GM06990 (cell line): ENCODE measurements at places on chromosomes 11 and 22.

DNA sequence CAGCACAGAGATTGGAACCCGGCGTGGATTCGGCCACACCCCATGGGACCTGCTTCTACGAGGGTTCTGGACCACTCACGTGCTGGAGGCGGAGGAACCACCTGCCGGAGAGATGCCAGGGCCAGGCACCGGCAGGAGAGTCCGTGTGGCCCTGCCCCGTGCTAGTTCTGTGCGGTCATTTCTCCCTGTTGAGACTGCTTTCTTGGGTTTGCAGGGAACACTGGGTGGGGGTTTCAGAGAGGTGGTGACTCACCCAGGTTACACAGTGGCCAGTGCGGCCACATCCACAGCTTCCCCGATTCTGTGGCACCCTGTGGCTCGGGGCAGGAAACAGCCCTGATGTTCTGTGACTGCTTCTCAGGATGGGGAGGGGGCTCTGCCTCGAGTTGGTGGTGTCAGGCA is 3.6 kb upstream of the PHLDA2 start:
- DNase-seq, result no peak

- no peak for DNase-seq
Measured at GRCh38 chr11:91786097-91786496, 438.5 kb upstream of the FAT3 start.

- no peak for DNase-seq
Measured at GRCh38 chr22:20514658-20515406, 7.4 kb downstream of the MED15 start.

DNA sequence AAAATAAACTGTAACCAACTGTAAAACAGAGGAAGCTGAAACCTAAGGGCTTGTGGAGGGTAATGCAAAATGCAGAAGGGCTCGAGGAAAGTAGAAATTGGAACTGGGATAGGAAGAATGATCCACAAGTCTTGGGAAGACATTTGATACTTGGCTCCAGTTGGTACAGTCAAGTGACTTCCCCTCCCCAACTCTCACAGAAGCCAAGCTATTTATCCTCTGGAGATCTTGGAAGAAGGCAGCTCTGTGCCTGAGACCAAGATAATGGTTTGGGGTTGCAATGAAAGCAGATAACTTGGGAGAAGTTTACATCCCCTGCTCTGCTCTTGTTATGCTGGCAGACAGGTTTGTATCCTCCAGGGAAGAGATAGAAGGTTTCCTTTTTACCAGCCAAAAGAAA is 198.9 kb upstream of the ZC3H12C start:
- no peak for DNase-seq

DNA sequence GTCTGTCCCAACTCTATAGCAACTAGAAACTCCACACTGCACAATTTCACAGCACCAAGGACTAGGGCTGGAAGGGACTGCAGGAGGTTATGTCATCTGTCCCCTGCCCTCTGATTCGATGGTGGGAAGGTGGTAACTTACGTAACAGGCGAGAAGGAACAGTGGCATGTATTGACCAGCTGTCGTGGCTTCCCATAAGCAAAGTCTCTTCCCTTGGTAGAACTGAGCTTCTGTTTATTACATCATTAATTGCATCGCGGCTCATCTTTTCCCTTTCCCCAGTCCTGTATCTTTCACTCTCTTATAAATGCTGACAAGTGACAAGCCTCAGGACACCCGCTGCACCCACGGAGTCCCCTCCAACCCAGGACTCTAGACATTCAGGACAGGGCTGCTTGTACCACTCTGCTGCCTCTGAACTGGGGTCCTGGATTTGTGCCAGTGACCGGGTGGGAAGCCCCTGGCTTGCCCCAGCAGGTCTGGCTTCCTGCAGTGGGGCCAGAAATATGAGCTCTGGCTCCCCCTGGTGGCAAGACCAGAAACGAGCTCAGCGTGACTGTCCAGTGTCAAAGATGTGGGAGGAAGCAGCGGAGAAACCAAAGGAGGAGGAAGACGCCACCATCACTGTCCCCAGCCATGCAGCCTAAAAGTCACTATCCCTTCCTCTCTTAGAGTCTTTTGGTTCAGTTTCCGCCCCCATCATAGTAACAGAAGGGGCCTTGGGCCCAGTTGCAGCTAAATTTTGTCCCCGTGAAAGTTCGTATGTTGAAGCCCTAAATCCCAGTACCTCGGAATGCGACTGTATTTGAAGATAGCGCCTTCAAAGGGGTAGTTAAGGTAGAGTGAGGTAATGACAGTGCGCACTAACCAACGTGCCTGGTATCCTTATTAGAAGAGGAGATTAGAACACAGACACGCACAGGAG is 84.5 kb downstream of the ISX start:
- DNase-seq, result peak; percentile 76

DNA sequence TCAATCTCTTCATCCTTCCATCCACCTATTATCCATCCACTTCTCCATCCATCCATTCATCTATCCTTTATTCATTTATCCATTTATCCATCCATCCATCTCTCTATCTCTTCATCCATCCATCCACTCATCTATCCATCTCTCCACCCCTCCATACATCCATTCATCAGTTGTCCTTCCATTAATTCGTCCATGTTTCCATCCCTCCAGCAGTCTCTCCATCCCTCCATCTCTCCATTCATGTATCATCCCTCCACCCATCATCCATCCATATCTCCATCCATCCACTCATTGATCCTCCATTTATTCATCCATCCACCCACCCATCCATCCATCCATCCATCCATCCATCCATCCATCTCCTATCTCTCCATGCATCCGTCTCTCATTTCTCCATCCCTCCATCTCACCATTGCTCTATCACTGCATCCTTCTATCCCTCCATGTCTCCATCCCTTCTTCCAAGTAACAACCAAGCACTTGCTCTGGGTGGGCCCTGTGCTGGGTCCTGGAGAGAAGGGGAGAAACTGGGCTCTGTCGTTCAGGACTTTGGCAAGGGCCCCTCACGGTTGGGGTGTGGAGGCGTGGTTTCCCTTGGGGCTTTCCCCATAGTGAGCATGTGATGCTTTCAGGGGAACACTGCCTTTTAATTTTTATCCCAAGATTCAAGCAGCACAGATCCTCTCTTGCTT is 43.3 kb downstream of the SMIM38 start:
- no peak for DNase-seq

- no peak for DNase-seq
Measured at GRCh38 chr11:113192121-113192925, 122.1 kb upstream of the TTC12 start.

- DNase-seq, result no peak
Measured at GRCh38 chr22:48456449-48456848, 1371.2 kb downstream of the BRD1 start.

DNA sequence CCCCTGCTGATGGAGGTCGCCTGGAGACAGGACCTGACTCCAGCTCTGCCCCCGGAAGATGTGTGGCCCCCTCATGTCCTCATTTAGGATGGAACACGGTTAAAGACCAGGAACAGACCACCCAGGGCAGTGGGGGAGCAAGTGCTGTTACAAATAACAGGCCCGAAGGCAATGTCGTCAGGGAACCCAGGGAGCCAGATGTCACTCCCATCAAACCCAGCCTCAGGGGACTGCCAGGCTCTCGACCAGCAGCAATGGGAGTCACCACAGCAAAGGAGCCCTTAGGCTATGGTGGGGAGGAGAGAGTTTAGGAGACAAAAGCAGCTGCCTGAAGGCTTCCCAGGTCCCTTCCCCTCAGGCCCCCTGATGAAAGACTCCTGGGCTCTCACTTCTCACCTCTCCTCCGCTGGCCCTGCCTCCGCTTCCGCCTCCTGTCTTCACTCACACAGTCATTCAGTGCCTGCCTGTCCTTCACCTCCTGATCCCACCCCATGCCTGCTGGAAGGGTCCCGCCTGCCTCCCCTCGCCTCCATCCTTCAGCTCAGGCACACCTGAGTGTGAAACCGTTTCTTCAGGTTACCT is 4.4 kb downstream of the RPS19BP1 start:
- DNase-seq, result no peak

- DNase-seq, result no peak
Measured at GRCh38 chr22:38205261-38206128, 3.7 kb downstream of the MAFF start.
